ENCODE measurements at places on chromosomes 1 and 21. TPM values are rescaled to one million over a fixed set of nuclear protein-coding genes. Genes with fewer than 3 reads are reported as not detected.

- DNase-seq: no peak
Observed at GRCh38 chr21:43958364-43959158, 53.5 kb upstream of the TRAPPC10 start.

- DNase-seq: no peak
Observed at GRCh38 chr1:76444773-76445172, 370.2 kb downstream of the ST6GALNAC3 start.

NOTCH2NLA gene
- 22.1 TPM for total RNA-seq

DNA sequence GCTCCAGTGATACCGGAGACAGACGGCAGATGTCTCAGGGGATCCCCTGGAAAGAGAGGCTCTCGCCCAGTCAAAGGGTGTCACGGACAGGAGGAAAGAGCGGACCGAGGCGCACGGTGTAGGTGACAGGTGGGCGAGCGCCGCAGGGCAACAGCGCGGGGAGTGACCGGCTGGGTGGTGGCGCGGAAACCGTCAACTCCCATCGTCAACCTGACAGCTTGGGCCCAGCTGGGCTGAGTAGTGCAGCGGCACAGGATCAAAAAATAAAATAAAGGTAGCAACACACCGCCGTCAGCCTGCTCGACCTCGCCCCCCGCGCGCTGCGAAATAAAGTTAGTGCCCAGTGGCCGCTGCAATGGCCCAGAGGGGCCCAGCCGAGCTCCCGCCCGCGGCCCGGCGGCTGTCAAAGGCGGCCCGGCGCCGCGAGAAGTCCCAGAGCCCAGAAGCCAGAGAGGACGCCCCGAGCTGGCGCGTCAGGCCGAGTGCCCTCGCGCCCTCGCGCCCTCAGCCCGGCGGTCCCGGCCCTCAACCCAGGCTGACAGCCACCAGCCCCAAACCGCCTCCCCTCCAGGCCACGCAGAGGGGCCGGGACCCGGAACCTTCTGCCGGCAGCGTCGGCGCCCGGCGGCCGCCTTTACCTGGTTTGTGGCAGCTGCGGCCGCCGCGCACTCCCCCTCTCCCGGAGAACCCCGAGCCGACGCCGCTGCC, at the start of gene LYST:
LYST (minus strand) TSS at position 702 of the 708 bp plus-strand sequence. CDS start 36,489 bp downstream, outside the sequence.
- peak; percentile 74 for DNase-seq

C1orf210 gene
- 76.8 TPM for total RNA-seq

TP73 gene
- not detected for total RNA-seq

- DNase-seq: no peak
Observed at GRCh38 chr1:218785928-218786327, 387.8 kb upstream of the LYPLAL1 start.

HCN3 gene
- 7.4 TPM for total RNA-seq

- DNase-seq: no peak
Observed at GRCh38 chr1:96309783-96310182, 411.8 kb upstream of the PTBP2 start.

DNA sequence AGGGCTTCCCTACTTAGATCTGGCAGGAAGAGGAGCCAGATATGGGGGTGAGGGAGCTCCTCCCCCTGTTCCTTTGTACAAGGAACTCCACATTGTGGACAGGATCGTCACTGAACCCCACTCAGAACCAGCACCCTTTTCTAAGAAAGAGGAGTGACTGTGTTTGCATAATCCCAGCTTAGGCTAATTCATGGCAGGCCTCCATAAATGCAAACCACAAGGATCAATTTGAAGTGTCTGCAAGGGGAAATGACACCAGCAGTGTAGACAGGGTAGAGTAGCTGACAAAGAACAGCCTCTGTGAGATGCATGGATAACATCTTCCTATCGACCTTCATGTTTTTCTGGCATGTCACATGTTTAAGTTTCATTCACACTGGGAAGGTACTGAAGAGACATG, 11.7 kb downstream of the MX1 start:
- no peak for DNase-seq

GRCh38 chr1:238252033-238252802, 361.5 kb upstream of the ZP4 start:
- peak; percentile 85 for DNase-seq

PAQR6 gene
- 4.7 TPM for total RNA-seq

GRCh38 chr1:47842228-47842919, 154.8 kb downstream of the TRABD2B start:
- no peak for DNase-seq

GRCh38 chr1:243719476-243719875, 130.6 kb downstream of the AKT3 start:
- DNase-seq: no peak

- DNase-seq: no peak
Observed at GRCh38 chr1:46622344-46622743, 5.7 kb upstream of the MOB3C start.

DNA sequence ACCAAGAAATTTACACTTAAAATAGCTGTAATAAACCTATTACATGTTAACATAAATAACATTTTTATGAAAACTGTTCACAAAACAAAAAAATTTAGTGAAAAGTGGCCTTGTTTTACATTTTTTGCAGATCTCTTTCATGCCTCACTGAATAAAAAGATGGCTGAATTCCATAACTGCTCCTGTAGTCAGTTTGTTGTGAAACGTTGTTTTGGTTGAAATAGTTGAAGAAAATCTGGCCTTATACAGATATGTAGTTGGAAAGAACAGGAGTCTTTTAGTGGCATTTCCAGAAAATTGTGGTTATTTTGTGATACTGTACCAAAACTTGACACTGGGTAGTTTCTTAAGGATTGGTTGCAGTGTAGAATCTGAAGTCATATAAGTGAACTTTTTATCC, 18.1 kb downstream of the ITSN1 start:
- no peak for DNase-seq

DNA sequence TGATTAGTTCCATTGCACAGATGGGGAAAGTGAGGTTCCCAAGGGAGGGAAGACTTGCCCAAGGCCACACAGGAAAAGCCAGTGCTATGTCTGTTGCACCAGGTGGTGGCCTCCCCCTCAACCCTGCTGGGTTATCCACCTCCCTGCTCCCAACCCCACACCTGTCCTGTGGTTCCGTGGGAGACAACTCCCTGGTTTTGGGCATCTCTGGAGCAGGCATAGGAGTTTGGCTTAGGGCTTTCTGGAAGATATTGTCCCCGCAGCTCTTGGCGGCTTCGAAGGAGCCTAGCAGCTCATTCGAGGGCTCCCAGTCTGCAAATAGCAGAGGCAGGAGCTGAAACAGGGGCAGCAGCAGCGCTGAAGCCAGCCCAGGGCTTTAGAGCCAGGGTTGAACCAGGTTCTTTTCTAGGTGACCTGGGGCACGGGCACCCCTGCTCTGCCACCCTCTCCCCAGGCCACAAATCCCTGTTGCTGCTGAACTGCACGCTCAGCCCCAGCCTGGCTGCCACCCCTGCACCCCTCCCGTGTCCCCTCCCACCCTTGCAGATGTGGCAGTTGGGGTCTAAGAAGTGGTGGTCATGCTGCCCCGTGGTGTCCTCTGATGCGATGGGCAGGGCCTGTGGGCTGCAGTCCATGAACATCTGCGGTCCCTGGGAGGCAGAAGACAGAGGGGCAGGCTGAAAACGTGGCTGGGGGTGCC, 22.1 kb downstream of the SPOCD1 start:
- peak; percentile 40 for DNase-seq

VSIG8 gene
- total RNA-seq: not detected

LHX8 gene
- not detected for total RNA-seq

TTC24 gene
- total RNA-seq: not detected

TRAF3IP3 gene
- total RNA-seq: 13.4 TPM

GIPC2 gene
- total RNA-seq: 103 TPM

DNA sequence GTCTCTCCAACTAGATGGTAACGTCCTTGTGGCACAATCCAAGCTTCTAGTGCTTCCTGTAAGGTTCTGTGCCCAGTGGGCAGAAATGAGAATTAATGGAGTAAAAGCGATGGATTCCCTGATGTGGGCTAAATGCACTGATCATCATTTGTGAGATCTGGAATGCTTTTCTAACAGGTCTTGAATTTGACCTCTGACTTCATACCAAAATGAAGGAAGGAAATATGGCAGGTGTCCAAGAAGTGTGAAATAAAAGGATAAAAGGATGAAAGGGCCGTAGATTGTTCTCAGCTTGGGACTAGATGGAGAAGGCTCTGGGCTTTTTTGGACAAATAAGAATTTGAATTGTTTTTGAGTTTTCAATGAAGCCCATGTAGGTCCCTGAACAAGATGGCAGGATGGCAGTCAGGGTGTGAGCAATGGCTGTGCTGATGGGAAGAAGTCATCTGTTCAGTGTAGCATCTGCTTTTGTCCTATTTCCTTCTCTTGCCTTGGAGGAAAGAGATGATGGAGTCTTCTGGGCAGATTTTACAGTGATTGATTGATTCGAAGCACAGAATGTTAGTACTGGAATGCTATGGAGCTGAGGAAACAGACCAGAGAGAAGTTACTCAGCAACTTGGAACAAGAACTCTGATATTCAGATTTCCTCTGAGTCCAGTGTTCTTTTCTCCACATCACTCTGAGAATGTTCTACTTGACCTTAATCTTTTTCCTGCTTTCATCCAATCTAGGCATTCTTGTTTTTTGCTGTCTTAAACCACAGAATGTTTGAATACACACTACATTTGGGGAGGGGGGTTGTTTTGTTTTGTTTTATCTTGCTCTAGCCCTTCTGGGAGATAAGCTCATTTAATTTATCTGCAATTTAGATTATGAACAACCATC, 286.0 kb downstream of the HLX start:
- DNase-seq: no peak

RHBG gene
- 3.1 TPM for total RNA-seq

- DNase-seq: no peak
Observed at GRCh38 chr1:162913345-162913744, 52.4 kb upstream of the CCDC190 start.

DNA sequence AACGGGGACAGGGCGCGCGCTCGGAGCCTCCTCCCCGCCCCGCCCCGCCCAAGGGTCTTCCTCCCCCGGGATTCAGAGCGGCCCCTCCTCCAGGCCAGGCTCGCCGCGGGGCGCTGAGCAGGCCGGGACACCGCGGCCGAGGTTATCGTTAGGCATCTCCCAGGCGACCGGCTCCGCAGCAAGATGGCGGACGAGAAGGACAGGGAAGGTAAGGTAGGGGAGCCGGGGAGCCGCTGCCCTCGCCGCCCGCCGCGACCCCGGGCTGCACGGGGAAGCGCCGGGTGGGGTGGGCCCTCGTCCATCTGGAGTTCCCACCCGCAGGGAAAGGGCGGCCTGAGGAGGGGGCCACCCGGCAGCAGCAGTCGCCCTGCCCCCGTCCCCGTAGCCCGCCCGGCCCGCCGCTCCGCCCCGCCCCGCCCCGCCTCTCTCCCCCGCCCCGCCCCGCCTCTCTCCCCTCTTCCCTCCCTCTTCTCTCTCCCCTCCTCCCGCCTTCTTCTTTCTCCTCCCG, 105.9 kb upstream of the HNRNPU start:
- DNase-seq: no peak

LCE1D gene
- total RNA-seq: not detected

DNA sequence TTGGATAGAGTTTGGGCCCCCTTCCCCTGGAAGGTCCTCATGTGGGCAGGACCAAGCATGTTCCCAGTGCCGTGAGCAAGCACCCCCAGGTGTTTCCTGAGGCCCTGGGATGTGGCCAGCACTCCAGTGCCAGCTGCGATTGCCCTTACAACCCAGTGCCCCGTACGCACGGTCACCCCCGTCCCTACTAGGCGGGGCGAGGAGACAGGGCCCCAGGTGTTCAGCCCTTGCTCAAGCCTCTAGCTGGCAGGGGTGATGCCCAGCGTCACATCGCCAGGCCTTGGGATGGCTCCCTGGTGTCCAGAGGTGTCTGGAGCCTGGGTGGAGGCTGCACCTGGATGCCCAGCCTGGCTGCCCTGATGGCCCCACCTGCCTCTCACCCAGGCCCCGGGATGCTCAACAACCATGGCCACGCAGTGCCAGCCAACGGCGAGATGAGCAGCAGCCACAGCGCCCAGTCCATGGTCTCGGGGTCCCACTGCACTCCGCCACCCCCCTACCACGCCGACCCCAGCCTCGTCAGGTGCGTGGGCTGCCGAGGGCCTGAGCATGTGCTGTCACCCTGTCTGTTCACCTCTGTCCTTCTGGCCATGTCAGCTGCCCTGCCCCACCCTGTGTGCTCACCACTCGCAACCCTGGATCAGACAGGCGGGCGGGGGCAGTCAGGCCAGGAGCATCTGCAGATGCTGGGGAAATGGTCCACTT, 21.6 kb upstream of the CCDC27 start:
- no peak for DNase-seq

CFAP107 gene
- not detected for total RNA-seq

DNA sequence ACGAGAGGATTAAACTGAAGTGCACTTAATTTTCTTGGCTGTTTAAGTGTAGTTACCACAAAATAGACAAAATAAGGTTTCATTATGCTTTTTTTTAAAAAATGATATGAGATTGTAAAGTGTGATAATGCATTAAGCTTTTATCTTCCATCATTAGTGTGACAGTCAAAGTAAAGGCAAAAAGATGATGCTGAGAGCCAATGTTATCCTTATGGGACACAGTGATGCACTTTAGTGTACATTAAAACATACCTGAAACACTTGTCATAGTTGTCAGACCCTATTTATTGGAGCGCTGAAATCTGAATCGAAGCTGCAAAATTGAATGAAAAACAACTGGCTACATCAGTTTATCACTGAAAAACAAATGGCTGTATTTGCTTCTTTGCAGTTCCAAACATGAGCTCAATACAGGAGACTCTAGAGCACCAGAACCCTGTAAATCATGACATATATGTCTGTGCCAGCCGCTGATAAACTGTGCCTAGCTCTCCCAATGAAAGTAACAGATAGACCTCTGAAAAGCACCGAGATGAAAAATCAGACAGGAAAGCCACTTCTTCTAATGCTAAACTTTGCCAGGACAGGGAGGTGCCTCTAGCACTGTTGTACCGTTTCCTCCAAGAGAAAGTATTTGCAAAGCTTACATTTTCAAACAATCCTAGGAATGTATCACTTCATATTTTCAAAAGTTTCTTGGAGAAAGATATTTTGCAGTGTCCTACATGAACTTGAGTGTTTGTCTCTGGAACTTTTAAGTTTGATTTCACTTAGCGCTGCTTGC, 120.7 kb upstream of the TMPRSS15 start:
- no peak for DNase-seq

DNA sequence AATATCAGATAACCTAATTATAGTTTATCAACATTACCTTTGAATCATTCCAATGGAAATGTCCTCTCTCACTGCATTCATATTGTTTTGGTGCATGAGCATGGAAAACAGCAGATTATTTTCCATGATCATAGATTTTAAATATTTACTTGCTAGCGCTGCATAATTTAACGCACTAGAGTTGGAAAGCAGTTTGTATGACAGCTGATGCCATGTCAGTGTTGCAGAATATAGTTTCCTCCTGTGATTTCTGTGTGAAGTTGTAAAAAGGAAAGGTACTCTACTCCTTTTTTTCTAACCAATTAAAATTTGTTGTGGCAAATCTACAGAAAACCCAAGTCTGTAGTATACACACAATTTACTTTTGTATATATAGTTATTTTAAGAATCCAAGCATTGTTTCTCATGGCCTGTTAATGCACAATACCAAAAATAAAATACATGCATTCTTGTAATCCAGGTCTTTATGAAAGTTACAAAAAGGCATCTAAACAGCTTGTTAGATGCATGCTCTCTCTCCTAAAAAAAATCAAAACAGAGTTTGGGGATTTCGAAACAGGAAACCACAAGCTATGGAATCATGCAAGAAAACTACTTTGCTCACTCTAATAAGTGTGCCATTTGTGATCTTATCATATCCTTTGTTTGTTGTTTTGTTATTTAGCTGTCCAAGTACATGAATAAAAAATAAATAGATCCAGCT, 1.9 kb upstream of the ATG4C start:
- DNase-seq: no peak

GRCh38 chr1:213927846-213928245, 59.9 kb upstream of the PROX1 start:
- DNase-seq: no peak
